Psoas muscle (tissue), 8 donors: ENCODE measurements at places on chromosomes 11 and 22.

DNA sequence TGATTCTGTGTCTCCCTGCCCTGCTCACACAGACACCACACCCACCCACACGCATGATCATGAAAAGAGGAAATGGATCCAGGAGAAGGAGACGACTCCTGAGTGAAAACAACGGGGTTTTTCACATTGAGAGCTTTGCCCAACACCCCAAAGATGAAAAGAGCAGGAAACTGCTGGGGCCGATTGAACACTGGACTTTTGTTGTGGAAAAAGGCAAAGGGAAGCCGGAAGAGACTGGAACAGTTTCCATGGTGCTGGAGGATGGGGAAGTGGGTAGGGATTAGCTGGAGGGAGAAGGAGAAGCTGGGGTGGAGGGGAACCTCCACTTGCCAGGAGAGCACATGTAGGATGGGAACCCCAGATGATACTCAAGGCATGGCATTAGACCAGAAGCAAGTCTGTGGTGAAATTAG lies 5.2 kb upstream of the SLC43A3 start:
- peaks cover 8% of the 10 kb centered on the region for H3K4me1 ChIP-seq
- no peak overlapping the region for H3K27ac ChIP-seq
- H3K4me3 ChIP-seq: no peak overlapping the region
- H3K36me3 ChIP-seq: no peaks in the 10 kb centered on the region

GRCh38 chr11:116946414-116946813 lies 109.0 kb upstream of the APOA1 start:
- DNase-seq: no peak
- H3K36me3 ChIP-seq: peaks cover 21% of the 10 kb centered on the region
- H3K4me1 ChIP-seq: no peaks in the 10 kb centered on the region
- no peaks in the 10 kb centered on the region for H3K27me3 ChIP-seq
- H3K27ac ChIP-seq: no peak overlapping the region

DNA sequence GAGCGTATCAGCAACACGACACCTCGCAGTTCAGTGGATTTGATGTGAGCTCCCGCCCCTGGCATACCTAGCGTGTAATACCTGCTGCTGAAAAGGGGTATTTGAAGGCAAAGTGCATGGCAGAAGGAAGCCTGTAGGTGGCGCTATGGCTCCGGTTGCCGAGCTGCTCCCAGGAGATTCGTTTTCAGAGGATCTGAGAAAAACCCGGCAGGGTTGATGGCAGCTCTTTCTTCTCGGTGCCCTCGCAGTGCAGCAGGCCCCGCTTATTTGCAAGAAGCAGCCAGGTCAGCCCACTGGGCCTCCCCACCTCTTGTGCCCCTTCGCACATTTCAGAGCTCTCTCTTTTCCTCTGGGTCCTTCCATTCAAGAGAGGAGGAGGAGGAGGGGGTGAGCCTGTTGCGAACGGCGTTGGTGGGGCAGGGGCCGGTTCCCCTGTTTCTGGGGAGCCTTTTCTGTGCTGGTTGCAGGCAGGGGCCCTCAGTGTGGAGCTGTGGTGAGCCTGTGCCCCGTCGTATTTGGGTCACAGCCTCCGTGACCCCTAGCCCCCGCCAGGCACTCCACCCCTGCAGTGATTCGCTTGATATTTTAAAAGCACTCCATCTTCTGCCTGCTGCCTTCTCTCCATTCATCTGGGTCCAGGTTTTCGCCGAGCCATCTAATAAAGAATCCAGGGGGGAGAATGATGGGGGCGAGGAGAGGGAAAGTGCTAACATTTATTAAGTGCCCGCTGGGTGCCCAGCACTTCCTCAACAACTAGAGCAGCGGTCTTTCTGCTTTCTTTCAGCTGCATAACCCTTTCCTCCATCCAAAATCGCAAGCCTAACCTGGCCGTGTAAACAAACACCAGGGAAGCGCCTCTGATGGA lies 85.3 kb upstream of the SYT13 start:
- no peak overlapping the region for H3K4me3 ChIP-seq
- no peaks in the 10 kb centered on the region for H3K27me3 ChIP-seq
- peak; percentile 68 for DNase-seq
- H3K27ac ChIP-seq: no peak overlapping the region
- no peaks in the 10 kb centered on the region for H3K4me1 ChIP-seq

GRCh38 chr22:19635644-19636043 lies 78.7 kb upstream of the SEPTIN5 start:
- no peaks in the 10 kb centered on the region for H3K36me3 ChIP-seq
- no peaks in the 10 kb centered on the region for H3K27me3 ChIP-seq
- H3K4me1 ChIP-seq: no peaks in the 10 kb centered on the region
- DNase-seq: no peak
- no peak overlapping the region for H3K4me3 ChIP-seq
- no peak overlapping the region for H3K27ac ChIP-seq

- no peak overlapping the region for H3K4me3 ChIP-seq
- H3K36me3 ChIP-seq: no peaks in the 10 kb centered on the region
- H3K27me3 ChIP-seq: peaks cover 1% of the 10 kb centered on the region
- no peak overlapping the region for H3K27ac ChIP-seq
Measured at GRCh38 chr11:14184028-14184940, 174.7 kb downstream of the RRAS2 start.

- H3K27ac ChIP-seq: no peak overlapping the region
- no peak for DNase-seq
- no peaks in the 10 kb centered on the region for H3K27me3 ChIP-seq
Measured at GRCh38 chr22:20095521-20095920, 15.5 kb downstream of the DGCR8 start.

DNA sequence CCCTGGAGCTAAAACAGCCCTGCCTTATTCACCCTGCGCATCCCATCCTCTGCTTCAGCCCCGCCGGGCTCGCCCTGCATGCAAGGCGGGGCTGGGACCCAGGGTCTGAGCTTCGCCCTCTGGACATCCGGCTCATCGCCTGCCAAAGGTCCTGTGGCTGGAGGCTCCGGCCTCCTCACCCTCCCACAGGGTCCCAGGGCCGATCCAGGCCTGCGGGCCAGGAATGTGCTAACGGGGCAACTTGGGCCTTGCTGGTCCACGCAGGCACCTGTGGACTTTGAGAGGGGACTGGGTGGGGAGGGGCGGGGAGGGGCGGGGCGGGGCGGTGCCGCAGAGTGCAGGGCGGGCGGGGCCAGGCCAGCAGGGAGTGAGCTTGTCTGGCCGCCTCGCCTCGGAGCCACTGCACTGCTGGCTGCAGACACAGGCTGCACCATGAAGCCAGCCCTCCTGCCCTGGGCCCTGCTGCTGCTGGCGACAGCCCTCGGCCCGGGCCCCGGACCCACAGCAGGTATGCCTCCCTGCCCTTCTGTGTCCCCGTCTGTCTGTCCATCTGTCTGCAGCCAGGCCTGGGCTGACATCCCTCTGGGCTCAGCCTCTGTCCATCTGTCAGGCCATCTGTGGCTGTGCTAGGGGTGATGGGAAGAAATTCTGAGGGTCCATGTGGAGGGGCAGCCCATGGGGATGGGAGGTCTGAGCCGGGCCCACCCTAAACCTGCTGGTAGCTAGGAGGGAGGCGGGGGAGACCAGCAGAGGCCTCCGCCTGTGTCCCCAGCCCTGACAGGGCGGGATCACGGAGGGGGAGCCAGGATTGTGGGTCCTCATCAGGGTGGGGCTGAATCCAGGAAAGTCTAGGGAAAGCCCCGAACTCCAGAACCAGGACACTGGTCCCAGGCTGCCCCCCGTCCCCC lies at the start of gene SUSD2:
SUSD2 (plus strand) TSS at position 400 of the 908 bp plus-strand sequence; CDS start at position 433, 33 bp downstream.
- no peaks in the 10 kb centered on the region for H3K4me1 ChIP-seq
- H3K4me3 ChIP-seq: peak within 1 kb of the TSS; percentile 30
- peak within 1 kb of the TSS; percentile 23 for H3K27ac ChIP-seq
- peak; percentile 62 for DNase-seq
- no peaks in the 10 kb centered on the region for H3K27me3 ChIP-seq
- H3K36me3 ChIP-seq: no peaks in the 10 kb centered on the region

GRCh38 chr22:19177164-19178064 lies 1.1 kb downstream of the SLC25A1 start:
- H3K4me1 ChIP-seq: peaks cover 21% of the 10 kb centered on the region
- no peaks in the 10 kb centered on the region for H3K36me3 ChIP-seq
- H3K4me3 ChIP-seq: peak overlapping the region; percentile 73
- no peaks in the 10 kb centered on the region for H3K27me3 ChIP-seq

DNA sequence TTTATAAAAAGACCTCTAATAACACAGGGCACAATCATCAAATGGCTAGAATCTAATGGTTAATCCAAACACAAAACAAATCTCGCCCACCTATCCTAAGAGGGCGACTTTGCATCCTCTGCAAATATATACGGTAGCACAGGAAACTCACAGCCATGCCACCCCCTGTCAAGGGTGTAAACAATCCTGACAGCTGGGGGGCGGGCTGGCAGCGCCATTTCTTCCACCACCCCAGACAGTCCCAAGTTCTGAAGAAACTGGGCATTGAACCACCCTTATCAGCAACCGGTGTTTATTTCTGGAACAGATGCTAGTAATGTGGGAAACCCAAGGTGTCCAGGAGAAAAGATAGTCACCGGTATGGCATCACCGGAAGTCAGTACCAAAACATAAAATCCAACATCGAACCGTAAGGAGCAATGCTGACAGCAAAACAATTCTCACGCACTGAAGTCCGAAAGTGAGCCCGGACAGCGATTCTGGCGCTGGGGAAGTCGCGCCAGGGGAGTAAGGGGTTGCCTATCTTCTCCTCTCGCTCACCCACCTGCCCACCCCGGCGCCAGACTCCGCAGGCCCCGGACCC lies 825 bp downstream of the FBXO3 start:
- no peaks in the 10 kb centered on the region for H3K27me3 ChIP-seq
- H3K4me3 ChIP-seq: peak overlapping the region; percentile 97
- DNase-seq: no peak
- no peaks in the 10 kb centered on the region for H3K36me3 ChIP-seq
- peak overlapping the region; percentile 92 for H3K27ac ChIP-seq
- H3K4me1 ChIP-seq: peaks cover 28% of the 10 kb centered on the region

DNA sequence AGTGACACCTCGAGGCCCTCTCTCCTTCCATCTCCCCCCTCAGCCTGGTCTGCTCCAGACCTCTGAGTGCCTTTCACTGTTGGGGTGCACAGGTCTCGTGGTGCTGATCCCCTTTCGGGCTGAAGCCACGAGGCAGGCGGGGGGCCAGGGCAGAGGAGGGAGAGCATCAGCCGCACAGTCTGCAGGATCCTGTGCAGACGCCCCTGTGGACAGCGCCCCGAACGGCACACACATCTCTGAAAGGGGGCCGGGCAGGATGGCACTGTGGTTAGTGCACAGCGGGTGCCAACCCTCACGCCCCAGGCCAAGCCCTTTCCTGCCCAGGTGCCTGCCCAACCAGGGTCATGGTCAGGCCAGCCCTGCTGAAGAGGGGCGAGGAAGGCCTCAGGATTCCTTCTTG lies 56.7 kb downstream of the CACNA1I start:
- no peak overlapping the region for H3K4me3 ChIP-seq
- H3K27me3 ChIP-seq: peaks cover 68% of the 10 kb centered on the region
- no peaks in the 10 kb centered on the region for H3K36me3 ChIP-seq
- DNase-seq: no peak
- H3K4me1 ChIP-seq: no peaks in the 10 kb centered on the region

GRCh38 chr11:12166299-12167060 lies 56.1 kb downstream of the MICAL2 start:
- no peaks in the 10 kb centered on the region for H3K27me3 ChIP-seq
- peaks cover 12% of the 10 kb centered on the region for H3K4me1 ChIP-seq
- no peak for DNase-seq
- H3K36me3 ChIP-seq: peaks cover 13% of the 10 kb centered on the region

- H3K27me3 ChIP-seq: no peaks in the 10 kb centered on the region
- no peak for DNase-seq
- no peaks in the 10 kb centered on the region for H3K36me3 ChIP-seq
- H3K27ac ChIP-seq: no peak overlapping the region
Measured at GRCh38 chr11:131065435-131066413, 149.4 kb upstream of the SNX19 start.

- H3K36me3 ChIP-seq: no peaks in the 10 kb centered on the region
- no peak overlapping the region for H3K27ac ChIP-seq
- H3K4me1 ChIP-seq: no peaks in the 10 kb centered on the region
- H3K27me3 ChIP-seq: no peaks in the 10 kb centered on the region
- no peak overlapping the region for H3K4me3 ChIP-seq
Measured at GRCh38 chr11:69002570-69003231, 10.3 kb downstream of the MRGPRF start.

GRCh38 chr11:20355221-20356219 lies 8.0 kb upstream of the HTATIP2 start:
- no peak for DNase-seq
- no peaks in the 10 kb centered on the region for H3K4me1 ChIP-seq
- H3K4me3 ChIP-seq: no peak overlapping the region
- H3K27me3 ChIP-seq: no peaks in the 10 kb centered on the region
- no peak overlapping the region for H3K27ac ChIP-seq
- H3K36me3 ChIP-seq: no peaks in the 10 kb centered on the region

DNA sequence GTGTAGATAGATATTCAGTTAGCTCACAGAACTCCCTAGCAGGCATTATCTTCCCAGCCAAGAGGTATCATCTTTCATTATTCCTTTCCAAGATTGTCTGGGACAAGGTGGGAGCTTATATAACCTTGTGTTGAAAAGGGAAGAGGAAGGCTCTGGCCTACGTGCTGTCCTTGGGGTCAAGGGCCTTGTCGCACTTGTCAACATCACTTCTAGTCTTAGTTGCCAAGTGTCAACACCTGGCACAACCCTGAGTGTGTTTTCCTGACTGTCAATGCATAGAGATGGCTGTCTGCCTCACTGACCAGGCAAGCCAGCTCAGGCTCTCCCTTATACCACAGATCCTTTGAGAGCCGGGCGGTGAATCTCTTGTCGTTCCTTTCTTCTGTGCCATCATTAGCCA lies 331.9 kb downstream of the CNTN5 start:
- no peak for DNase-seq
- H3K4me3 ChIP-seq: no peak overlapping the region
- H3K27ac ChIP-seq: peak overlapping the region; percentile 70
- H3K4me1 ChIP-seq: peaks cover 18% of the 10 kb centered on the region

DNA sequence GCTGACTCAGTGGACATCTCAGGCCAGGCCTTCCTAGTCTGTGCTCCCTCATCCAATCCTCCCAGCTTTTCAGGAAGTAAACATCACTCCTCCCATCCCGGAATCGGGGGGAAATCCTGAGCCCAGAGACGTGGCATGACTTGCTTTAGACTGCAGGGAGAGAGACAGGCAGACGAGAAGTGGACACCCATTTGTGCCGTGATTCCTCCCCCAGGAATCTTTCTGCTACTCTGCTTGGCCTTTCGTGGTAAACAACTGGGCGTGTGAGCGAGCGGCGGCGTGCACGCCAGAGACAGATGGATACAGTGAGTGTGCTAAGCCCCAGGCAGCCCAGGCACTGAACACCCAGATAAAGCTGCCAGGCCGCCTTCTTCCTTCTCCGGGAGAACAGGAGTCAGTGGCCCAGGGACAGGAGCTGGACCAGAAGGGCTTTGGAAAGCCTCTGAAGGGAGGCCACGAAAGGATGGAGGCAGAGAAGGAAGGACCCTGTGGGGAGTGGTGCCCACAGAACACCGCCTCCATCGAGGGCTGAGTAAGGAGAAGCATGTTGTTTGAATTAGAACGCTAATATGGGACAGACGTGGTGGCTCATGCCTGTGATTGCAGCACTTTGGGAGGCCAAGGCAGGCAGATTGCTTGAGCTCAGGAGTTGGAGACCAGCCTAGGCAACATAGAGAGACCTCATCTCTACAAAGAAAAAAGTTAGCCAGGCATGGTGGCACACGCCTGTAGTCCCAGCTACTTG lies 53.0 kb upstream of the PRR5 start:
- no peaks in the 10 kb centered on the region for H3K36me3 ChIP-seq
- H3K27me3 ChIP-seq: no peaks in the 10 kb centered on the region
- no peaks in the 10 kb centered on the region for H3K4me1 ChIP-seq
